Right cardiac atrium (tissue), 5 donors: ENCODE measurements at places on chromosomes 4 and X.

DNA sequence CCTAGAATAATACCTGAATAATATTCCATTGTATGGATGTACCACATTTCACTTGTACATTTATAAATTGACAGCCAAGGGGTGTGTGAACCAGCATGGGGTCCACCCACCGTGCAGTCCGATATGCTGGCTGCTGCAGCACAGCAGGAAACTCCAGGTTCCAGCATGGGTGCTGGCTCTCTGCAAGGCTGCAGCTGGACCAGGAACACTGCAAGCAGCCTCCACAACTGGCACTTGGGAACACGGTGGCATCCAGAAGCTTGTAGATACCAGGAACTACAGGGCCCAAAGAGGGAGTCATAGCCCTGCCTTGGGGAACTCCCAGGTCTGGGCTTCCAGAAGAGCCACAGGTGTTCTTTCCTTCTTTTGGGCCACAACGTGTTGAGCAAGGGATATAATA is 91.2 kb downstream of the NXF2 start:
- peak; percentile 27 for DNase-seq

DNA sequence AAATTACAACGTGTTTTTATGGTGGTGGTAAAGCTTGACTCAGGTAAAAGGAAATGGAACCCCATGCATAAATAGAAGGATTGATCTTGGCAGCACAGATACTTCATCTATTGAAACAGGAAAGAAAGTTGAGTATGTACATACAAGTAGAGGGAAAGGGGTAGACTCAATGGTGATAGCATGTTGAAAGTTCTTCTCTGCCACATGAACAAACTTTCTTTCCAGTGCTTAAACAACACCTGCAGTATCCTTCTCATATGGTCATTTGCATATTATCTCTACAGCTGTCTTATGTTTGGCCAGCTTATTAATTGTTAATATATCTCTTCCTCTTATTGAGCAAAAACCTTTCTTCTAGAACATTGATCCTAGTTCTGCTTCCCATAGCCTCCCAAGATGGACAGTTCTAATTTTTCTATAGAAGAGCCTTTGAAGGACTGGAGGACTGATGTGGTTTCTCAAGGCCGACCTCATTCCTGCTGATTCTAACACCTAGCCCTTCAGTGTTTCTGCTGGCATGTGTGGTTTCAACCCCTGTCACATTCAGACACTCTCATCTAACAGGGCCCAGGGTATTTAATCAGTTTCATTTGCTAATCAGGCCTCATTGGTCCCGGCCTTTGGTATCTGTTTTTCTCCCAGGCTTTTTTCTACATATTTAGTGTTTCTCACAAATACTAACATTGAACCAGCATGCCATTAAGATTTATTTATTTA is 108.1 kb upstream of the SPRY1 start:
- DNase-seq = no peak

DNA sequence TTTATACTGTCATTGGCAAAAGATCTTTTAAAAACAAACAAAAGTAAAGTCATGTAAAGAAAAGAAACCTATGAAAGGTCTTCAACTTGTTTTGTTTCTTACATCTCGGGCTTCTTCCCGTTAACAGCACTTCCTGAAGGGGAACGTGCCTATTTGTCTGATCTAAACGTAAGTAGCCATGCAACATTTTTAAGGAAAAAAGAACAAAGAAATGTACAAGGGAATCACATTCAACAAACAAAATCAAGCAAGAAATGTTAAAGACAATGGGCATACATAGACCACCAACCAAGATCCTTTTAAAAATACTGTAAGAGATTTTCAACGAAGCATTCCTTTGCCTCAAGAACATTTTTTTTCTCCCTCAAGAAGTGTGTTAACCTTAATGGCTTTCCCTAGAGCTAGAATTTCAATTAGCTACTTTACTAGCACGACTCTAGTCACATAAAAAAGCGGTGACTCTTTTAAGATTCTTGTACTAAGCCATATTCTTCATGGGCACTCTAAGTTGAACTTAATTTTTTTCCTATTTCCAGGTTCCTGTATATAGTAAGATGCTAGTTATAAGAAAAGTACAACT is 112.0 kb upstream of the TTC29 start:
- DNase-seq = no peak

DNA sequence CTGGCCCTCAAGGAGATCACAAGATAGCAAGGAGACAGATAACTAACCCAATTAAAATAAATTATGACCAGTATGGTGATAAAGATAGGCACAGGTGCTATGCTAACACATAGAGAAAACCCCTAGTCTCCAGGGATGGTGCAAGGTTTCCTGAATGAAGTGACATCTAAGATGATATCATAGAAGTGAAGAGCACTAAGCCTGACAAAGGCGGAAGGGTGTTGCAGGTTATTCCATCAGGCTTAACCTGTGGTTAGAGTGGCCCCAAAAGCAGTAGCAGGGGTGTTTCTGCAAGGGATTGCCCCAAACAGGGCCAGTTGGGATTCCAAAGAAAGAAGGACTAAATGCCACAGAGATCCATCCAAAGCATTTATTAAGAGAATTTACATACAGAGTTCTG is 249.2 kb downstream of the IDS start:
- no peak for DNase-seq

DNA sequence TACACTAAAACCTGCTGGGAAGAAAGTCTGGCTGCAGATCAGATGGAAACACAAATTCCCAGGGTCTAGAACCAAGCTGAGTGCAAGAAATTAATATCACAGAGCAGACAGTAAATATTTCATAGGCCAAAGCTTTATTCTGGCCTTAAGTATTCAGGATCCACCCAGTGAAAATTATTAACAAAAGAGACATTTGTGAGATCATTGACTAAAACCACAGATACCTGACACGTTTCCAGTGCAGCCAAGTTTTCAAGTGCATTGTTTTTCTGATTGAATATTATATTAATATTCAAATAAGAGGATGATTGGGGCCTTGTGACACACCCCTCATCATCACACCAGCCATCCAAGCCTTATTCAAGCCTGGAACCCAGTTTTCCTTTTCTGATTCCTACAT is 10.3 kb downstream of the ELOVL6 start:
- no peak for DNase-seq

DNA sequence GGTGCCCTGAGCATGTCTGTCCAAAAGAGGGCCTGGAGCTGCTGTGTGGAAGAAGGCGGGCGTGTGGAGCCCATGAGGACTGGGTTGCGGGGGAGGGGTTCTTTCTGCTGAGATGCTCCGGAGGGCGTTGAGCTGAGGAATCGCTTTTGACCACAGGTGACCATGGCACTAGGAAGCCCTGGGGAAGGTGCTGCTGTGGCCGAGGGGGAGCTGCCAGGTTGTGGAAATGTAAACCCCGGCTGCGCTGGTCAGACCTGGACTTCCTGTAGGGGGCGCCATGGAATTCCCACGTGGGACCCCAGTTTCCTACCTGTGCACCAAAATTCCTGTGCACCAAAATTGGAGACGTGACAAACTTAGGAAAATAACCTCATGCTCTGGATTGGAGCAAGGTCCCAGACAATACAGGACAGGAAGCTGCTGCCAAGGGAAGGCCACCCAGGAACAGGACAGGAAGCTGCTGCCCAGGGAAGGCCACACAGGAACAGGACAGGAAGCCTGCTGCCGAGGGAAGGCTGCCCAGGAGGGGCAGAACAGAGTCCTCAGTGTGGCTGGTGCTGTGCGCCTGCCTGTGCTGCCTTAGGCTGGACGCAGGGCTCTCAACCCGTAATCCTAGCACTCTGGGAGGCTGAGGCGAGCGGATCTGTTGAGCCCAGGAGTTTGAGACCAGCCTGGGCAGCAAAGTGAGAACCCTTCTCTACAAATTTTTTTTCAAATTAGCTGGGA is 28.4 kb upstream of the UVSSA start:
- no peak for DNase-seq

GRCh38 chrX:136157187-136157586 is 9.9 kb downstream of the FHL1 start:
- no peak for DNase-seq

DNA sequence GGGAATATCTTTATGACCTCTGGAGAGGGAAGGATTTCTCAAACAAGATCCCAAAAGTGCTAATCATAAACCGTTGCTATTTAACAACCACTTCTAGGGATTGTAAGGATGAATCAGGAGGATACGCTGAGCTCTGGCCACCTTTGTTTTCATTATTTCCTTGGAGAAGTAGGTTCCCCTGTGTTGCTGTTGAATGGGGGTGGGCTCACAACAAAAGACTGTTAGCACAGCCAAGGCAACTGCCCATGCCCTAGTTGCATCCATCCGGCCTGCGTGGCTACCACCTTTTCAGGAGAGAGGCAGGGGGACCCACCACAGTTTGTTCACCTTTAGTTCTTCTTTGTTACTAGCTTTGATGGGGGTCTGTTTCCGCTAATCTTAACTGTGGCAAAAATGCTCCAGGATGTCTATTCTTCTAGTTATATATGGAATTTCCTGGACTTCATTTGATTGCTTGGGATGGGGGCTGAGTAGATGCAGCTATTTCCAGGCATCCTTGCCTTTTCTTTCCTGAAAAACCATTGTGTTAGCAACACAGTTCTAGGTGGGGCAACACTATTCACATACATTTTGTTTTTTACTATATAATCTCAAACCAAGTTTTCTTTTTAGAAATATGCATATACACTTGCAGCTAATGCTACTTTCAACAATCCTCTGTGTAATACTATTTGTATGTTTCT is 95.4 kb downstream of the KDR start:
- no peak for DNase-seq
